ENCODE measurements at places on chromosomes 1 and 21.
A peak's percentile ranks its signal among the peaks of the same experiment; 100 is the strongest.

DNA sequence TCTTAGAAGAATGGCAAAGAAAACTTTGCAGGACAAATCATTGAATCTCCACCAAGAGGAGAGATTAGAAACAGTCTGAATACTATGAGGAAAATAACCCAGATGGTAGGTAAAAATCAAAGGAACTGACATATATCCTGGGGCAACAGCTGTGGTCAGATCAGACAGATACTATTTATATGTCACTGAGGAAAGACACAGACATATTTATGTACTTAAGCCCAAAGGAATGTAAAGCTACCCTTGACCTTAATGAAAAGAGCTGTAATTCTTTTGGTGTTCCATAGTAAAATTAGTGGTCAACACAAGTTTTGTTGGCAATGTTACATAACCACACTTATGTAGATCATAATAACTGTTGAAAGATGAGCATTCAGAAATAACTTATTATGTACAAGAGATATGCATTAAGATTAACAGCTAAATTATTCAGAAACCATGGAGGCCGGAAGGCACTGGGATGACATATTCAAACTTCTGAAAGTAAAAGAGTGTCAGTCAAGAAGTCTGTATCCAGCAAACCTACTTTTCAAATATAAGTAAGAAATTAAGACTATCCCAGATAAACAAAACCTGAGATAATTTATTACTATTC lies 166.1 kb upstream of the SAMSN1 start:
- DNase-seq: no peak

- no peak for DNase-seq
Measured at GRCh38 chr1:183693521-183693920, 40.4 kb upstream of the APOBEC4 start.

DNA sequence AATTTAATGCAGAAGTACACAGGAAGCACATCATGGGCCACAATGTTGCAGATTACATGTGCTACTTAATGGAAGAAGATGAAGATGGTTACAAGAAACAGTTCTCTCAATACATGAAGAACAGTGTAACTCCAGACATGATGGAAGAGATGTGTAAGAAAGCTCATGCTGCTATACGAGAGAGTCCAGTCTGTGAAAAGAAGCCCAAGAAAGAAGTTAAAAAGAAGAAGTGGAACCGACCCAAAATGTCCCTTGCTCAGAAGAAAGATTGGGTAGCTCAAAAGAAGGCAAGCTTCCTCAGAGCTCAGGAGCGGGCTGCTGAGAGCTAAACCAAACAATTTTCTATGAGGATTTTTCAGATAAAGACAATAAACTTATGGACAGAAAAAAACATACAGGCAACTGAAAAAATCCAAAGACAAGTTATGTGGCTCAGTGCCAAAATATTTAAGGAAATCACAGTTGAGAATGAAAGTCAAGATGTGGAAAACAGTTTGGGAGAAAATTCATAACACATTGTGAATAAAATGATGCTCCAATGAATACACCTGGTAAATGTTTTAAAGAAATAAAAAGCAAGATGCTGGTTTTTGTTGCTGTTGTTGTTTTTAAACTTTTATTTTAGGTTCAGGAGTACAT lies 2.8 kb upstream of the ZNF644 start:
- no peak for DNase-seq

GRCh38 chr1:168554603-168555483 lies 11.0 kb upstream of the XCL2 start:
- DNase-seq: no peak

DNA sequence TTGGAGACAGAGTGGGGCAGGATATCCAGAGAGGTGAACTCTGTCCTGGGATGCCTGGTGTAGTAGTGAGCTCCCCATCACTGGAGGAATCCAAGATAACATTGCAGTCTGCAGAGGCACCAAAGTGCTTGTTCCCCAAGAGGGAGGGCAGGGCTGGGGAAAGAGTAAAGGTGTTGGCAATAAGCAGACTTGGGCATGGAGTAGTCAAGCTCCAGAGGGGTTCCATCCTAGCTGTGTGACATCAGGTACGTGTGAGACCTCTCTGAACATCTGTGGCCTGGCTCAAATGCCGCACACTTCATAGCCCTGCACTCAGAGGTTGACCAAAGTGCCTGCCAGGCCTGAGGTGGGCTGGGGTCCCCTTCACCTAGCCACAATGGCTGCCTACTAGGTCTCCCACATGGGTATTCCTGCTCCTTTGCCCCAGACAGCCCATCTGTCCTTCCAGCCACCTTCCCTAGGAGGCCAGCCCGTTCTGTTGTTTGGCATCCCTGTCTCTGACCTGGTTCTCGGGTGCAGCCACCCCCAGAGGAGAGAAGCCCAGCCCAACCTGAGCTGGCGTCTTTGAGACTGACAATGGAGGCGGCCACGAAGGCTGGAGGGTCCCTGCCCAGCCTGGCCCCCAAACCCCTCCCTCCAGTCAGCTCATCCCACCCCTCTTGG lies 2.8 kb upstream of the ARF1 start:
- no peak for DNase-seq

DNA sequence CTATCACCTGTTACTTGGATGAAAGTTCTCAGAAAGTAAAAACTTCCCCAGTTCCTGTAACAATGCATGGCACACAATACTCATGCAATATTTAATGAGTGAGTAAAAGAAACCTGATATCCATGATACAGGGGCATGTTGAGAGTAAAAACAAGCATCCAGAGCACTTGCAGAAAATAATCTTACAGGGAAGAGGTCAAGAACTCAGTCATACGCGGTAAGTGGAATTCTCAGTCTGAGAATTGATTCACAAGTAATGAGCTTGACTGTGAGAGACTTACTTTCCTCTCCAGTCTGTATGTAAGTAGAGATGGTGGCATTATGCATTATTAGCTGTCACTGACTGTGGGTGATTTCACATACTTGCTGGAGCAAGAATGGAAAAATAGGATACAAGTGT lies 976.9 kb downstream of the BRINP3 start:
- DNase-seq: no peak

DNA sequence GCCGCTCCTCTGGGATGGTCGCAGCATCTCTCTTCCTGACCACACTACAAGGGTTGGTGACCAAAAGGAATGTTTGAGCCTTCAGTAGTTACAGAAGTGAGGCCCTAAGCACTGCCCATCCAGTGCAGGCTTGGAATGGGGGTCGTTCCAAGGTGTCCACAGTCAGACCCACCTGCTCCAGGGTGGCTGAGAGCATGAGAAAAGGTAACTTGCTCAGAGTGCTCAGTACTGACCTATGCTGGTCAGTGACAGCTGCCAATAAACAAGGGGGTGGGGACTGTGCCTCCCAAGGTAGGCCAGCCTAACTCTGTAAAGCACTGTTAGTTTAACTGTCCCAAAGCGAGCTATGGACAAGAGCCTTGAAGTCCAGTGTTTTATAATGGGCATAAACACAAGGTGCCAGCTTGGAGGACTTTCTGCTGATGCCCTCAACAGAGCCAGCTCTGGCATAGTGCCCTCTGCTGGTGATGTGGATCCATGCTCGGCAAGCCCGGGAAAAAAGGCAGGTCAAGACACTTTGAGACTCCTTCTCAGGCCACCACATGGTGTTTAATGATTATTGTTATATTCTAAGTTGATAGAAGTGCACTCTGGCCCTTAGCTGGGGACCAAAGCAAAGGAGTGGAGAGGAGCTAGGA lies 78.1 kb upstream of the DNAH14 start:
- no peak for DNase-seq

DNA sequence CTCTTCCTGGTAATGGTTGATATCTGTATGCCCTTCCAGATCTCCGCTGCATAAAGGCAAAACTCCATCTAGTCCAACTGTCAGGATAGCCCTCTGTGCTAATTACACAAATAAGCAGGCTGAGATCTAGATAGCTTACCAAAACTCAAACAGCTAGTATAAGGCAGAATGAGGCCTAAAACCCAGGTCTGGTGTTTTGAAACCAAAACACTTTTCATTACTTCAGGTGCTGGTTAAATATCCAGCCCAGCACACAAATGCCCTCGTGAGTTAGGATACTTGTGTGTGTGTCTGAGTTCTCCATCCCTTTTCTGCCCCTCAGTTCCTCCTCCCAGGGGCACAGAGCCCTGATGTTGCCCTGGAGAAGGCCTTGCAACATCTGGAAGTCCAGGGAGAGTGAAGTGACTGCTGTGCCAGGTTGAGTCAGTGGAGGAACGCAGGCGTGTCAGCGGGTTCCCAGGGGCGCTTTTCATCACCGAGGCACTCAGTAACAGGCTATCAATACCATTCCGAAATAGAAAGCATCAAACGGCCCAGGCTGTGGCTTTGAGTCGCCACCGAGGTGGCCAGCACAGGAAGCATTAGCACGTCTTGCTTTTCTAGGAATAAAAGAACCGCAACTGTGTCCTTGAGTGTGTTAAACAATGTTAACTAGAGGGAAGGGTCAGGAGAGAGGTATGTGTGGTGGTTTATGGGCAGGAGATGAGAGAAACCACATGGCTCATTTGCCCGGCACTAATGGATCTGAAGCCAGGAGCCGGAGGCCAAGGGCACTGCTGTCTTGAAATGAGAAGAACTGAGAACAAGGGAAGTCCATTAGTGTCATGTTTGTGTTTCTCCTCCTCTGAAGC lies 90.7 kb upstream of the WLS start:
- no peak for DNase-seq

DNA sequence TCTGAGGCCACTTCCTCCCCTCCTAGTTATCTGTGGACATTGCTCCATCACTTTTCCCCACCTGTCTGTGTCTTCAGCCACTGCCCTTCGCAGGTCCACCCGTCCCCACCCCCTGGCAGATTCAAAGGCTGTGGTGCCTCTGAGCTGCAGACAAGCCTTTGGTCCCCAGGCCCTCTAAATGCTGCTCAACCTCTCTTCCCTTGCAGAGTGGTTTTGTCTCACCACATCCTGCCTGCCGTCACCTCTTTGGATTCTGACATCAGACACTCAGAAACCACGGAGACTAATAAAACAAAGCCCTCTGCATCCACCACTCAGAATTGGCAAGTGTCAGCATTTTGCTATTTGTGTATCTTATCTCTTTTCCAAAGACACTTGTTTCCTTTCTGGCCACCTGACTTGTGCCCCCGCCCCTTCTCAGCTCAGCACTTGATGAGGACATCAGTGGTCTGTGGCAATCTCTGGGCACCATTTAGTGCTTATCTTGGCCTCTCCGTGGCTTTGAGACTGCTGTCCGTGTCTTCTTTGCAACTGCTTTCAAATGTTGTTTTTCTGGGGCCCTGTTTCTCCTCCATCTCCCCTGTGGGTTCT lies 7.7 kb downstream of the CNIH3 start:
- peak; percentile 45 for DNase-seq

DNA sequence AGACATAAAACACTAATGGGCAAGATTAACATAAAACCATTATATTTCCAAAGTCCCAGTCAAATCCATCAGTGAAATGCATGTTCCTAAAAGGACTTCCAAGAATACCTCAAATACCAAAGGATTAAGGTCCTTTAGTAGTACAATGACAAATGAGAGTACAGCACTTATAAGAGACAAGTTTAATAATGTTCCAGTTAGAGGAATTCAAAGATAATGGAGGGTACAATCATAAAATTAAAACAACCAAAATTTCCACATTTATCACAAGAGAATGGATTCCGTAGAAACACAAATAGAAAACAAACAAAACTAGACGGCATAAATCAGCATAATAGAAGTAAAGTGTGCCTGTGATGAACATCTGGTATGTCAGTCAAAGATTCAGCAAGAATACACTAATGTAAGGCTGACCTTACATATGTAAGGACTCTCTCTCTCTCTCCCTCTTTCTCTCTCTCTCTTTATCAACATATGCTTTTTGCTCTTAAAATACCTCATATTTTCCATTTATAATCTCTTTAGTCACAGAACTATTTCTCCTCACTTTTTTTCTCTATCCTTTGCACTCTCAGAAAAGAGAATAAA lies 32.8 kb upstream of the C1orf53 start:
- DNase-seq: no peak

- DNase-seq: no peak
Measured at GRCh38 chr21:15992171-15992570, 262.4 kb downstream of the USP25 start.

DNA sequence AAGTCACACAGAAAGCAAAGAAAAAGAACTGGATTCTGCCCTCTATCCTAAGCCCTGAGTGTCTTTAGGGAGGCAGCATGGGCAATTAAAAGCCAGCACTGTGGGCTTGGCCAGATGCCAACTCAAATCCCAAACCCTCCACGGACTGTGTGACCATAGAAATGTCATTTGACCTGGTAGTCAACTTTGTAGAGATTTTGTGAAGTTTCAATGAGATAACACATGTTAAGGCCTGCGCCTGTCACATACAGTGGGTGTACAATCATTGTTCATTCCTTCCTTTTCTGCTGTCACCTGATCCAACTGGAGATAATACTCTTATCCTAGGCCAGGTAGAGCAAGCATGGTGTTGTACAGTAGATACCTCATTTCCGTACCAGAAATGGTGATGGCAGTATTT lies 54.2 kb downstream of the TMEM53 start:
- no peak for DNase-seq

- no peak for DNase-seq
Measured at GRCh38 chr1:224219011-224219611, 36.1 kb downstream of the DEGS1 start.

DNA sequence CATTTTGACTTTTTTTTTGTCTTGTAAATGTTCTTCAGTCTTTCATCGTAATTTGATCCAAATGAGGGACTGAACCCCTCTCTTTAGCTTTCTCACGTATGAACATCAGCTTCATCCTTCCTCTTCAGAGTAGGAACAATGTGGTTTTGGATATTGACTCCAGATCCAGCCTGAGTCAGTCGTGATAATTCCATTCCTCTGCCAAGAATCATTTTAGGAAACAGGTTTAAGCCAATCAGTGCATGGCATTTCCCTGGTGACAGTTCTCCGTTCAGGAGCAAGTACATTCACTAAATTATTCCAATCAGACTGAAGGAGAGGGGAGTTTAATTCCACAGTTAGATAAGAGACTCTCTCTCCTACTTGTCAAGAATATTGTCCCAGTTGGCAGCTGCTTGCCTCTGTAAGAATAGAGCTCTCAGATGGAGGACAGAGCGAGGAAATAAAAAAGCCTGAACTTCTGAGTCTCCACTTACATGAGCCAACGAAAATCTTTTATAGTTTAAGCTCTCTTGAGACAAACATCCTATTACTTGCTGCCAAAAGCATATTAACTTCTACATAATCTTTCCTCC lies 18.6 kb downstream of the RHOU start:
- DNase-seq: no peak

DNA sequence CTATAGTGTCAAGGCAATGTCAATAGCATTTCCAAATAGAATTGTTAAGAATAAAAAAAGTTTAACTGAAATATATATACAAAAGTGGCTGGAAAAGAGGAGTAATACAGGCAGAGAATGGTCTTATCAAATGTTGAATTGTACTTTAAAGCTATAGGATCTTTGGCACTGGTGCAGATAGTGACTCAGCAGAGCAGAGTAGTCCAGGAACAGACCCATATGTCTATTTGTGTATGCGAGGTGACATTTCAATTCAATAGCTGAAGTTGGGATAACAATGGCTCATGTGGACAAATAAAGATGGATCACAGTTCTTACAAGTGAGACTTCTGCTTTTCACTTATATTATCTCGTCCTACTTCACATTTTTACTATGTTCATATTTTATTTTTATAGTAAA lies 543.0 kb upstream of the B3GALT2 start:
- DNase-seq: no peak

DNA sequence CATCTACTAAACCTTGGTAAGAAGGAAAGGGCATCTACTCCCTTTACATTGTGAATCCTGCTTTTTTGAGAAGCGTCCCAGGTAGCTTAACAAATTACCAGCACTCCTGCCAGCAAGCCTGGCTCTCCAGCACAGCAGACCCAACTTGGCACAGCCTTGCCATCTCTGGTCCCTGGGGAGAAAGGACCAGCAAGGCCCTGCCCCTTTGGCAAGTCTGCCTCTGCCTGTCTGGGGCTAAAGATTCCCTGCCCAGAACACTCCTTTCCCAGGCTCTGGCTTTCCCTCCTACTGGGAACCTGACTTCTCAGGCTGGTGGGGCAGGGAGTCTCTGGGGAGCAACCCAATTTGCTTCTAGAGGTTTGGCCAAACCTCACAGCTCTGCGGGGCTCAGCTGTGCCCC lies 68.5 kb downstream of the ATP2B4 start:
- DNase-seq: no peak
